ENCODE measurements at places on chromosomes 3 and 15.
A peak's percentile ranks its signal among the peaks of the same experiment; 100 is the strongest.

- DNase-seq = no peak
Observed at GRCh38 chr3:45528429-45528828, 66.1 kb upstream of the LIMD1 start.

DNA sequence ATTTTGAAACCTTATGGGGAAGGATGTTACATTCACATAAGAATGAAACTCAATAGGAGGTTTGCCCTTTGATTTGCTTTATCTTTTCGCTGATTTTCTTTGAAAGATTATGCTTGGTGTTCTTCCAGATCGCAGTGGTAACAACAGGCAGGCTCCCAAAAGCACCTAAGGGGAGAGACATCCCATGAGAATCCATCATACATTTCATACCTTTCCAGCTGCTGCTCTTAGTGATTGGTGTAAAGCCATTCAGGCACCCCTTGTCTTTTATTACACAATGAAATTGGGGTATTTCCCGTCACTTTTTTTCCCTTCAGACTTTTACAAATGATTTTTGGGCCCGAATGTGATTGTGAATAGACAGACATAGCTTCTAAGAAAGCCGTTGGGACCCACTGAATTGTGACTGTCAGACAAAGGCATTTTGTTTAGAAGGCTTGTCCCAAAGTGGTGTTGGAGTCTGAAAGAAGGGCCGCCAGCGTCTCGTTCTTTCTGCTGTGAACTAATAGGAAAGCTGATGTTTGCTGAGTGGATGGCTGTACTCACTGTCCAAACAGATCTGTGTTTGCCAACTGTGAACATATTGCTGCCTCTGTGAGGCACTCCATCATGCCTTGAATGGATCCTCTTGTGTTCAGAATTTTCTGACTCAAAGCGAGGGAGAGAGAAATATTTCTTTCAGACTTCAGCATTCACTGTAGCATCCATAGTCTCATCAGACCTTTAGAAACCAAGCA, 164.3 kb downstream of the FNDC3B start:
- no peak for DNase-seq

DNA sequence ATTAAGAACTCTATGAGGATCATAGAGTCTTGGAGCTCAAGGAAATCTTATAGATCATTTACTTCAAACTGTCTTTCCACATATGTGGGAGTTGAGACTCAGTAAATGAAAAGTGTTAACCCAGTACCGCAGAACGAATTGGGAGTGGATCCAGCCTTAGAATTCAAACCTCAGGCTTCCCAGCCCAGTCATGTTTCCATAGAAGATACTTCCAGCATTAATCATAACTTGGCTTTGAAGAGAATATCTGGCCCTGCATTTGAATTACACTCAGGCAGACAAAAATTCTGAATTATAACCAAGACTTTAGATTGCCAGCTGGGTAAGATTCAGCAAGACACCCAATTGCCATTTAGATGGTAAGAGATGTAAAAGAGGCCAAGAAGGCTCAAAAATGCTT, 972.0 kb downstream of the TUSC7 start:
- DNase-seq = no peak

DNA sequence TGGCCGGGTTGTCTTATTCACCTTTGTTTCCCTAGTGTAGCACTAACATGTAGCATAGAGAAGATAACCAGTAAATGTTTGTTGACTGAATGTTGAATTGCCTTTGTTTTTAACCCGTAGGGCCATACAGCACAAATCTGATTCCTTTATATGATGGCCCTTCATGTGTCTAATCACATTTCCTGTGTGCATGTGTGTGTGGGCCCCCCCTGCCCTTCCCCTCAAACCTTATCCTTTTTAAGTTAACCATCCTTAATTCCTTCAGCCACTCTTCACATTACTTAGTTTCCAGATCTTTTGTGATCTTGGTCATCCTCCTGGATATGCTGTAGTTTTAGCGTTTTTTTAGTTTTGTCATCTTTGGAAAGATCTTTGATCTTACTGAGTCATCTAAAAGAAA, 4.2 kb downstream of the NEO1 start:
- DNase-seq = no peak

DNA sequence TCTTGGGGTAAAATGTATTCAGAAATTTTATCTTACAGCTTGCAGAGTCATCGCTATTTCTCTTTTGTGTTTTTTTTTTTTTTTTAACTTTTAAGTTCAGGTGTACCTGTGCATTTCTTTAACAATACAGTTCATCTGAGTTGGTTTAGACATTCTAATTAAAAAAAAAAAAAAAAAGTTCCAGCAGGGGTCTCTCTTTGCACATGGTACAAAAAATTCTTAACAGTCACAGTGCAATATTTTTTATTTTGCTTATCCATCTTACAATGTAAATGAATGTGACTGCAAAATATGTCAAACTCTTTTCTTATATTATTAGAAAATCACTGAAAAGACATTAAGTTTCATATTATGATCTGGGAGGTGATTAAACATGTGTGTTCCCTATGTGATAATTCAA, 47.5 kb upstream of the SLC9A9 start:
- peak; percentile 19 for DNase-seq

GRCh38 chr3:38567498-38567897, 71.4 kb downstream of the EXOG start:
- DNase-seq = no peak

- no peak for DNase-seq
Observed at GRCh38 chr15:47351501-47351900, 365.8 kb upstream of the SEMA6D start.

- DNase-seq = no peak
Observed at GRCh38 chr3:110519071-110519470, 552.5 kb upstream of the NECTIN3 start.

DNA sequence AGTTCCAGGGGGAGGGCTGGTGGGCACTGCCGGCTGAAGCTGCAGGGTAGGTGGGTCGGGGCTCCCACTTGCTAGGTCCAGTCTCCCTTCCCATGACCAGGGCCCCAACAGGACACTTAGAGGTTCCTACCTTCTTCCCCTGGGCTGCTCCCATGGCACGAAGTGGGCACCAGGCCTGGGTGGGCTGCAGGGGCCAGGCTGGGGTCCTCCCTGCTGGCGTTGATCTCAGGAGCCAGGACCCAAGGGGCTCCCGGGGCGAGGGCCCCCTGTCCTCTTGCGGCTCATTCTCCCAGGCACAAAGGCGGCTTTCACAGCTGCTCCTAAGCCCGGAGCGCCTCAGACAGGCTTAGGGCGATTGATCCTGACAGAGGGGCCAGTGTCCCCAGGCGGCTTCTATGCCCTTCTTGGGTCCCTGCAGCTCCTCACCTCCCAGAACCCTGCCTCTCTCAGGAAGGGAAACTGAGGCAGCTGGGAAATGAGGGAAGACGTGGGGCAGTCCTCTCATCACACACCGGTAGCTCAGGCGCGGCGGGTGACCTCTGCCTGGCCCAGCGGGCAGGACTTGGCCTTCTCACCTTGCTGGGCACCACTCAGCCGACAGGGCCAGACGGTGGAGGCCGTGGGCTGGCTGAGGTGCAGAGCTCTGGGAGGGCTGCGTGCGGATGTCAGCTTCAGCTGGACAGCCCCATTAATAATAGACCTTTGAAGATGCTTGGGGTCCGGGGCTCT, 39.6 kb downstream of the FAM3D start:
- DNase-seq = no peak

DNA sequence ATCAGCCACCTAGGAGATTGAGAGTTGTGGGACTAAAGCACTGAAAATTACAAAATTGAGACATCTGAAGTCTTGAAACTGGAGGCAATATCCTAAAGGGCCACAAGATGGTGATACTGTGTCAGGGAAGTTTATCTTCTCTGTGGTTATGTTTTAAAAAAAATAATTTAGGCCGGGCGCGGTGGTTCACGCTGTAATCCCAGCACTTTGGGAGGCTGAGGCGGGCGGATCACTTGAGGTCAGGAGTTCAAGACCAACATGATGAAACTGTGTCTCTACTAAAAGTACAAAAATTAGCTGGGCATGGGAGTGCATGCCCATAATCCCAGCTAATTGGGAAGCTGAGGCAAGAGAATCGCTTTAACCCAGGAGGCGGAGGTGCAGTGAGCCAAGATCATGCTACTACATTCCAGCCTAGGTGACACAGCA, 17.9 kb upstream of the NIT2 start:
- DNase-seq = peak; percentile 35

- no peak for DNase-seq
Observed at GRCh38 chr15:84725001-84725491, 9.1 kb upstream of the SEC11A start.

DNA sequence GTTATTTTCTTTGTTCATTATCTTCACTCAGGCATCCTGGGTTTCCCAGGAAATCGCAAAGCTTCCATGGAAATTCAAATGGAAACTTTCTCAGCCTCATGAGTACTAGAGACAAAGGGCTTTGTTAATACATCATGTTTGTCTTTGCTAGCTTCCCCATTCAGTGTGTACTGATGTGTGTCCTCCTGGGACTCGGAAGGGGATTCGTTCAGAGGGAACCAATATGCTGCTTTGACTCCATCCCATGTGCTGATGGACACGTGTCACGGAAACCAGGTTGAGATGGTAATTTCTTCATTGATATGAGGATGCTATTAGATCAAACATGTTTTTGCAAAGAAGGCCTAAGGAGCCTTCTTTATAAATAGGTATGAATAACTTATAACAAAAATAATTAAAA, 87.0 kb upstream of the KCNAB1 start:
- no peak for DNase-seq

Data from GM13977 (cell line).